ENCODE measurements at places on chromosomes 5 and 9. TPM values are rescaled to one million over a fixed set of nuclear protein-coding genes. Genes with fewer than 3 reads are reported as not detected.

Gene SLC25A51
- 58.2 TPM for total RNA-seq

Gene ELAVL2
- total RNA-seq, result not detected

Gene FAM53C
- 34.8 TPM for total RNA-seq

Gene DNAJC25
- 14.4 TPM for total RNA-seq

Gene ENHO
- total RNA-seq, result not detected

Gene SLC6A18
- total RNA-seq, result not detected

Gene RALGDS
- total RNA-seq, result 21.7 TPM

Gene PPP3R2
- total RNA-seq, result not detected

Gene GRM6
- total RNA-seq, result not detected

Gene NR6A1
- not detected for total RNA-seq

Gene VCAN
- 327 TPM for total RNA-seq

Gene IFNK
- not detected for total RNA-seq

Gene SPINK13
- total RNA-seq, result not detected

Gene TTF1
- 3.2 TPM for total RNA-seq

Gene EIF4E1B
- total RNA-seq, result not detected

Gene TTC1
- 46.8 TPM for total RNA-seq

Gene BSPRY
- not detected for total RNA-seq

Gene WWC1
- total RNA-seq, result 7.1 TPM

Gene ACSL6
- total RNA-seq, result 0.11 TPM

Gene LRRC19
- total RNA-seq, result not detected

Gene LRRC14B
- not detected for total RNA-seq
